ENCODE measurements at places on chromosomes 13 and 19. TPM values are rescaled to one million over a fixed set of nuclear protein-coding genes. Genes with fewer than 3 reads are reported as not detected.

DNA sequence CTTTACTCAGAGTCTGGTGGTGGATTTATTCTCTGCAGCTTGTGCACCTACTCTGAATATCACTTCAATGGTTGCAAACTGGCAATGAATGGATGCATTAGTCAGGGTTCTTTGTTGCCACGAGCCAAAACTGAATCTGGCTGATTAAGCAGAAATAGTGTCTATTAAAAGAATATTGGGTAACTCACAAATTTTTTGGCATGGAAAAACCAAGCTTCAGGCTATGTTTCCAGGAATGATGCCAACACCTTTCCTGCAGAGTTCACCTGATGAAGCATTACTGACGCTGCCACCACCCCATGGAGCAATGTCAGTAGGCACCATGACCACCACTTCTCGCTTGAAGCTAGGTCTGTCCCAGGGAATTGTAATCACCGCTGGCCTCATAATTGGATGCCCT lies 597.8 kb upstream of the SLC10A2 start:
- H3K4me3 ChIP-seq, result no peak overlapping the region
- no peaks in the 10 kb centered on the region for H3K27me3 ChIP-seq
- no peaks in the 10 kb centered on the region for H3K36me3 ChIP-seq

DNA sequence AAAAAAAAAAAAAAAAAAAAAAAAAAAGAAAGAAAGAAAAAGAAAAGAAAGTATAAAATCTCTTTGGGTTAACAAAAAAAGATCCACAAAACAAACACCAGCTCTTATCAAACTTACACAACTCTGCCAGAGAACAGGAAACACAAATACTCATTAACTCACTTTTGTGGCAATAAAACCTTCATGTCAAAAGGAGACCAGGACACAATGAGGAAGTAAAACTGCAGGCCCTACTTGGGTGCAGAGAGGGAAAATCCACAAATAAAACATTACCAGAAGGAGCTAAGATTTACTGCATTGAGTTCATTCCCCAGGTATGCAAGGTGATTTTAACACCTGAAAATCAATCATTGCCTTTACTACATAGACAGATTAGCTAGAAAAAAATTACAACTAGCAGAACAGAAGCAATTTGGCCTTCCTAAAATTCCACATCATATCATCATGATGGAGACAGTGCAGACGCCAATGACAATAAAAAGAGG lies 9.6 kb upstream of the CEACAM5 start:
- DNase-seq, result no peak
- H3K4me1 ChIP-seq, result no peaks in the 10 kb centered on the region
- no peaks in the 10 kb centered on the region for H3K36me3 ChIP-seq
- H3K27ac ChIP-seq, result no peak overlapping the region
- peaks cover 2% of the 10 kb centered on the region for H3K27me3 ChIP-seq
- no peak overlapping the region for H3K4me3 ChIP-seq

- H3K4me1 ChIP-seq, result peaks cover 20% of the 10 kb centered on the region
- H3K27ac ChIP-seq, result peak overlapping the region; percentile 19
- DNase-seq, result no peak
- no peaks in the 10 kb centered on the region for H3K36me3 ChIP-seq
- no peak overlapping the region for H3K4me3 ChIP-seq
- H3K27me3 ChIP-seq, result no peaks in the 10 kb centered on the region
Measured at GRCh38 chr13:107099661-107100060, 531.7 kb upstream of the ARGLU1 start.

DNA sequence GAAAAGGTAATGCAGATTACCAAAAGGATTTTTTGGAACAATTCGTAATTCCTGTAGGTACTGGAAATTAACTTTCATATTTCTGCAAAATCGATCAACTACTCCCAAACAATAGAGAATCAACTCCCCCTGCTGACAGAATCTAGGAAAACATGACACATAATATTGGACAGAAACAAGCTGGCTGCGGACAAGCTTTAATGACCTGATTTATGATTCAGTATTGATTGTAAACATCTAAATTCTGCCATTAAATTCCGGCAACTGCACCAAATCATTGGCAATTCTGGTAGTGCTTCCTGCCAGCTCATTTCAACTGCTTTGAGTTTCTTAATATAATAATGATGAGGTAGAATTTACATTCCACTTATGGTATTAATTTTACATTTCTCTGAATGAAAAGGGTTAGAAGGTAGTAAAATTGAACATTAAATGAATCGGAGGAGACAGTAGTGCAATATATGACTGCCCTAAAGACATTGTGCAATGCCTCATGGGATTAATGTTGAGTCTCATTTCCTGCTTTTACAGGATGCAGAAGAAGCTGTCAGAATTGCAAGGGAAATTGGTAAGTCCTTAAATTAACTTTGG lies 146.5 kb downstream of the PCCA start:
- no peak for DNase-seq
- no peaks in the 10 kb centered on the region for H3K27me3 ChIP-seq
- H3K4me3 ChIP-seq, result peak overlapping the region; percentile 17
- H3K4me1 ChIP-seq, result peaks cover 21% of the 10 kb centered on the region

GRCh38 chr13:79703772-79704171 lies 222.8 kb downstream of the NDFIP2 start:
- H3K36me3 ChIP-seq, result no peaks in the 10 kb centered on the region
- DNase-seq, result no peak
- H3K4me3 ChIP-seq, result no peak overlapping the region
- no peaks in the 10 kb centered on the region for H3K4me1 ChIP-seq
- no peaks in the 10 kb centered on the region for H3K27me3 ChIP-seq

- no peak overlapping the region for H3K4me3 ChIP-seq
- H3K36me3 ChIP-seq, result no peaks in the 10 kb centered on the region
- H3K27ac ChIP-seq, result no peak overlapping the region
- H3K4me1 ChIP-seq, result no peaks in the 10 kb centered on the region
- peaks cover 4% of the 10 kb centered on the region for H3K27me3 ChIP-seq
Measured at GRCh38 chr19:11463391-11463790, 17.5 kb downstream of the ELAVL3 start.

DNA sequence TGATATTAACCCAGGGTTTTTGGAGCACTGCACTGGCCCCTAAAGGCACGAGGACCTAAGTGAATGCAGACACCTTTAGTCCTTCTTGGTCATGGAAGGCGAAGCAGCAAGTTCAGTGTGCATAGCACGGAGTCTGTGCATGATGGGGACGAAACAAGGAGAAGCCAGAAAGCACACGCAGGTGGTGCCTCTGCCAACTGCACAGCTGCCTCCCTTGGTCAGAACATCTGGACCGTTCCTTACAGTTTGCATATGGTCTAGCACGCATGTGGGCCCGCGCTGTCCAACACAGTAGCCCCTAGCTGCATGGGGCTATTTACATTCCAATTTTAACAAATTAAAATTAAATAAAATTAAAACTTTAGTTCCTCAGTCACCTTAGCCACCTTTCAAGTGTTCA lies 44.0 kb downstream of the FLT3 start:
- no peak for DNase-seq

GRCh38 chr13:35818633-35819067 lies 312.5 kb downstream of the DCLK1 start:
- no peaks in the 10 kb centered on the region for H3K36me3 ChIP-seq
- H3K4me3 ChIP-seq, result no peak overlapping the region
- no peaks in the 10 kb centered on the region for H3K27me3 ChIP-seq
- no peaks in the 10 kb centered on the region for H3K4me1 ChIP-seq
- no peak overlapping the region for H3K27ac ChIP-seq
- DNase-seq, result no peak

GRCh38 chr13:52449331-52450011 lies 963 bp downstream of the VPS36 start:
- peak overlapping the region; percentile 94 for H3K27ac ChIP-seq
- peaks cover 1% of the 10 kb centered on the region for H3K36me3 ChIP-seq
- H3K4me1 ChIP-seq, result peaks cover 36% of the 10 kb centered on the region
- no peak for DNase-seq

DNA sequence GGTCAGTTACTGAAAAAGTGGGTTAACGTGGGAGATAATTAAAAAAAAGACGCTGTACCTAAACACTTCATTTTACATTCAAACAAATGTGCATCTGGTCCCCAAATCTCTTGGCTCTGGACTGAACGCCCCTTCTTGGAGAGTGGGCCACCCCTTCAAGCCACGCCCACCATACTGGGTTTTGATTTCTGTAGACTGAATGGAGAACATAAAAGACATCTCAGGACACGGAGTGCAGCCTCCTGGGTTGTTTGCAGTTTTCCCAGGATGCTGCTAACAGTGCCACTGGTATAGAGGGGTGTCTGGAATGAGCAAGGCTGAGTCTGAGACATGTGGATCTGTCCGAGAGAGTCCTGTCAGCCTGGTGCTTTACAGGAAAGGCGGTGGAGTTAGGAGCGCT lies 10.6 kb downstream of the TFDP1 start:
- DNase-seq, result peak; percentile 20
- H3K36me3 ChIP-seq, result peaks cover 7% of the 10 kb centered on the region
- H3K27me3 ChIP-seq, result no peaks in the 10 kb centered on the region
- no peak overlapping the region for H3K4me3 ChIP-seq

DNA sequence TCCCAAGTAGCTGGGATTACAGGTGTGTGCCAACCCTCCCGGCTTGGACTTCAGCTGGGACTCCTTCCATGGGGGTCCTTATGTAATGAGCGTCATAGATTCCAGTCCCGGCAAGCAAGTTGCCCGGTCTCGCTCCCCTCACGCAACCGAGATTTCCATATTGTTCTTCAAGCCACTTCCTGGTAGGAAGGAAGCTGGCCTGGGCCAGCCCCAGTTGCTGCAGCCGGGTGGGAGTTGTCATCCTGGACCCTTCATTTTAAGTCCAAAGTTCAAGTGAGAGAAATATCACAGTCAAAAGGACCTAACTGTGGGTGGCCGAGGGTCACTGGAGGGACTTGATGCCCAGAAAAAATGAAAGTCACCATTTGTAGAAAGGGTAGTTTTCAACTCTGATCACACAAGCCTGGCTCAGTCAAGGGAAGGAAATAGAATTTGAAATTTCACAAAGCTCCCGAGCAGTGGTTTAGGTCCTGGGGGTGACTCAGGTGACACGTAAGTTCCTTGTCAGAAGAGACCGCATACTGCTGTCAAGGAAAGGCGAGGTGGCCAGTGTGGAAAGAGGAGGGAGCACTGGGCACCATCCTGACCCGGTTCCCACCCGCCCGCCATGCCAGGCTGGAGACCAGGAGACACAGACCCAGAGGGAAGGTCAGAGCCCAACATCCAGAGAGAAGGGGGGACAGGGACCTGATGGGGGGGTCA lies 5.3 kb downstream of the FGF21 start:
- H3K4me3 ChIP-seq, result no peak overlapping the region
- H3K36me3 ChIP-seq, result no peaks in the 10 kb centered on the region
- no peak overlapping the region for H3K27ac ChIP-seq
- H3K27me3 ChIP-seq, result peaks cover 26% of the 10 kb centered on the region
- no peaks in the 10 kb centered on the region for H3K4me1 ChIP-seq
- DNase-seq, result no peak

DNA sequence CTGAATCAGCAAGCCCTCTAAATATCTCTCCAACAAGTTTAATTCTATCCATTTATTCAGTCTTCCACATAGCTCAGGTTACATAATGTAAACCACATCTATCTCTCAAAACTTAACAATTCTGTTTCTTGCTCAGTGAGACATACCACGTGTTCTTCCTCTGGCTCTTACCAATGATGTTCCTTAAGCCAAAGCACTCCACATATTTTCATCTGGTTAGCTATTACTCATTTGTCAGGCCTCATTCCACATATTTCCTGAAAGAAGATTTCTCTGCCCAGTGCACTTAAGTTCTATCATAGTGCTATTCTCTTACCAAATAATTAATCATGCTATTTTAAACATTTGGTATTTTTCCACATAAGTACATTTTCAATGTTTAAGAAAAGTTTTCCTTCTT lies 403.3 kb upstream of the ATXN8OS start:
- no peaks in the 10 kb centered on the region for H3K27me3 ChIP-seq
- no peaks in the 10 kb centered on the region for H3K36me3 ChIP-seq
- H3K4me3 ChIP-seq, result no peak overlapping the region

GRCh38 chr13:110817143-110817542 lies 97.7 kb downstream of the ANKRD10 start:
- no peak overlapping the region for H3K4me3 ChIP-seq
- no peaks in the 10 kb centered on the region for H3K36me3 ChIP-seq
- no peaks in the 10 kb centered on the region for H3K27me3 ChIP-seq
- H3K4me1 ChIP-seq, result peaks cover 21% of the 10 kb centered on the region
- DNase-seq, result no peak
- H3K27ac ChIP-seq, result no peak overlapping the region

- peak overlapping the region; percentile 77 for H3K4me3 ChIP-seq
- peaks cover 7% of the 10 kb centered on the region for H3K27me3 ChIP-seq
- peaks cover 8% of the 10 kb centered on the region for H3K4me1 ChIP-seq
- peaks cover 11% of the 10 kb centered on the region for H3K36me3 ChIP-seq
Measured at GRCh38 chr19:18173054-18173571, 500 bp upstream of the IFI30 start.

GRCh38 chr19:35059006-35059798 lies 17.7 kb downstream of the HPN start:
- no peak overlapping the region for H3K27ac ChIP-seq
- no peaks in the 10 kb centered on the region for H3K36me3 ChIP-seq
- peaks cover 27% of the 10 kb centered on the region for H3K27me3 ChIP-seq
- H3K4me3 ChIP-seq, result no peak overlapping the region
- H3K4me1 ChIP-seq, result no peaks in the 10 kb centered on the region

- no peak overlapping the region for H3K27ac ChIP-seq
- H3K4me3 ChIP-seq, result no peak overlapping the region
- peaks cover 30% of the 10 kb centered on the region for H3K27me3 ChIP-seq
Measured at GRCh38 chr19:54415901-54416673, 823 bp downstream of the TTYH1 start.

DNA sequence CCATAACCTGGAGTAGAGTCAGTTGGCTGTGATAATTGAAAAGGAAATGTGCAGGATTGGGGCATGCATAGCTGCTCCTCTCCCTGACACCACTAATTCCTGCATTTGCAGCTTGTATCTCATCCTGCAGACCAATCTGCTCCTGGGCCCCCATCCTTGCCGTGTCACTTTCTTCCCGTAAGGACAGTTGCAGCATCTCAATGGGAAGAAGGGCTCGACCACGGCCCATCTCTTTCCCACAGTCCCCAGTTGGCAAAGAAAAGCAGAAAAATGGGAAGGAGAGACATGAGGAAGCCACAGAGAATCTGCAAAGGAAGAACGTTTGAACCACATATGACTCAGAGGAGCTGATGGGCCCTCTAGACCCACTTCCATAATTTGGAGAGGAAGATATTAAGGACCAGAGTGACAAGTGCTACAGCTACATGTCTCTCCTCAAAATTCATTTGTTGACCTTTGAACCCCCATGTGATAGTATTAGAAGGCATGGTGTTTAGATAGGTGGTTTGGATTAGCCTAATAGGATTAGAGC lies 1.8 kb upstream of the SIGLEC12 start:
- H3K4me3 ChIP-seq, result no peak overlapping the region
- DNase-seq, result no peak
- no peak overlapping the region for H3K27ac ChIP-seq

The ZNF793 gene
- 7.9 TPM for total RNA-seq

The TNNT1 gene
- total RNA-seq, result not detected

The ACP5 gene
- 0.45 TPM for total RNA-seq

The NXNL1 gene
- not detected for total RNA-seq

The AMER2 gene
- not detected for total RNA-seq

The CCDC169 gene
- total RNA-seq, result 2.2 TPM

The PNMA8B gene
- total RNA-seq, result 2.5 TPM

The PSENEN gene
- total RNA-seq, result 61.8 TPM

The ZNF772 gene
- 7.0 TPM for total RNA-seq

The ZNF132 gene
- 1.6 TPM for total RNA-seq

The ZNF177 gene
- 4.4 TPM for total RNA-seq

The CD37 gene
- total RNA-seq, result not detected

The DENND1C gene
- not detected for total RNA-seq

The CACTIN gene
- 18.6 TPM for total RNA-seq

Measured in chondrocyte (in vitro differentiated cells).